ENCODE measurements at places on chromosomes 5 and 9. TPM values are rescaled to one million over a fixed set of nuclear protein-coding genes. Genes with fewer than 3 reads are reported as not detected.

DNA sequence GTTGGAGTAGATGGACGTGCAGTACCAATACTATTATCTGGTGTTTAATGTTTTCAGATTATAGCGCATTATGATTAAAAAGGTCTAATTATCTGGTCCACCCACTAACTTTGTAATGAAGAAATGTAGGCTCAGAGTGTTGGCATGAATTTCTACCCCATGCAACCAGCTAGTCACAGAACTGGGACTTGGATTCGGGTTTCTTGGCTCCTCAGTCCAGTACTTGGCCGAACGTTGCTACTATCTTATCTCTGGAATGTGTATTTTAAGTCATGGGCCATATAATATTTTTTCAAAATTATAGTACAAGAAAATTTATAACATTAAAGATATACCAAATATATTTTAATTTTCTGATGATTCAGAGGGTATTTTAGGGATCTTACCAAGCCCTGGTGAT, 657.5 kb upstream of the DMAC1 start:
- DNase-seq: no peak

- no peak for DNase-seq
Observed at GRCh38 chr5:180090769-180091546, 19.4 kb upstream of the RNF130 start.

- no peak for DNase-seq
Observed at GRCh38 chr9:127390248-127390545, 6.8 kb upstream of the SLC2A8 start.

DNA sequence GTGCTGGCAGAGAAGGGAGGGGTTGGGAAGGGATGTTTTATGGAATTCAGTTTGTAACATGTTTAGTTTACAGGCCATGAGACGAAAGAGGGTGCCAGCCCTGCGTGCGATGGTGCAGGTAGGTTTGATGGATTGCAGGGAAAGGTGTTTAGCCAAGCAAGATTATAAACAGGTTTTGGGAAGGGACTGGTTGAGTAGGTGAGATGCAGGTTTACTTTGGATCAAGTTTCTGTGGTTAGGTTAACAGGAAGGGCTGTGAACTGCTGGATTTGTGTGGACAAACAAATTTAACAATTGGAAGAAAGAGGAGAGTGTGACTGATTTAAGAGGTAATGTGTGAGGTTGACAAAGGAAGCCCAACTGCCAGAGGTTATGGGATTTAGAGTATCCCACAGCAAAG, 32.6 kb upstream of the GPX3 start:
- no peak for DNase-seq

GRCh38 chr5:579211-579610, 32.9 kb upstream of the CEP72 start:
- DNase-seq: peak; percentile 25

GRCh38 chr9:34185778-34186551, 7.1 kb downstream of the UBAP1 start:
- peak; percentile 84 for DNase-seq

GFRA3 gene
- 1.8 TPM for total RNA-seq

SPATA31C1 gene
- not detected for total RNA-seq

CCL21 gene
- total RNA-seq: 192 TPM

GRCh38 chr5:172833686-172834414, at the start of gene ERGIC1:
Gene ERGIC1, plus strand, starts transcription at chr5:172834251. Its CDS starts 163 bp downstream, at chr5:172834414.
- DNase-seq: peak; percentile 92

DNA sequence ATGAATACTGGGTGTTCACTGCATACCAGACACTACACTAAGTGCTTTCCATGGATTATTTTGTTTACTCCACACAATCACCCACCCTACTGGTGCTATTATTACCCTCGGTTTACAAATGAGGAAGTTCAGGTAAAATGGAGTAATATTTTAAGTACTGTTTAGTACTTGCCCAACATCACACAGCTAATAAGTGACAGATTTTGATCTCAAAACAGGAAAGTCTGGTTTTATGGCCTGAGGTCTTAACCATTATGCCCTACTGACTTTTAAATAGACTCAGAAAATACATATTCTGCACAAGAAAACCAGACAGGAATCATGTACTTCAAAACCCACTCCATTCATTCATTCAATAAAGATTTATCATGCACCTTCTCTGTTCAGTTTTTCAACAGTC, 431.0 kb upstream of the TLE4 start:
- no peak for DNase-seq

C1QTNF3 gene
- total RNA-seq: 13.3 TPM

DNA sequence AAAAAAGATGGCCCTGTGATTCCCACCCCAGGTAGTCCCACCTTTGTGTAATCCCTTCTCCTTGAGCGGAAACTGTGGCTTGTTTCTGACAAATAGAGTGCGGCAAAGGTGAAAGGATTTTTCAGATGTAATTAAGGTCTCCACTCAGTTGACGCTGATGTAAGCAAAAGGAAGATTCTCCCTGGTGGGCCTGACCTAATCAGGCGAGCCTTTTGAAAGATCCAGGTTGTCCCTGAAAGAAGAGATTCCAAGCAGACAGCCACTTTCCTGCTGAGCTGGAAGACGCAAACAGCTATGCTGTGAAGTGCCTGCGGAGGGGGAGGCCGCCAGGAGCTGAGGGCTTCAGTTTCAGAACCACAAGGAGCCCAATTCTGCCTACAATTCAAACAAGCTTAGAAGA, 24.1 kb downstream of the PTGES start:
- no peak for DNase-seq

KLF4 gene
- 22.8 TPM for total RNA-seq

DNA sequence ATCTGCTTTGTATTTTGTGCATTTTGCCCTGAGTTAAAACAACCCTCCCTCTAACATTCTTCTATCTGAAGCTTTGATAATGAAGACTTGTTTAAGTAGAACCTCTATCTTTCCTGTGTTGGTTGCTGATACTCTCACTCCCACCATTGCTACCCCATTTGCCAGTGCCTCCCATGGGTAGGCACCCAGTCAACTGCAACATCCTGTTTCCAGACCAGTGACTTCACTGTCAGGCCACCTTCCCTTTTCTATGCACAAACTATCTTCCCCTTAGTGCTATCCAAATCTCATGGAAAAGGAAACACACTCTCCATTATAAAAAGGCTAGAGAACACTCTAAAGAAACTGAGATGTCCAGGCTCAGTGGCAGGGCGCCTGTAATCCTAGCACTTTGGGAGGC, 5.6 kb upstream of the IARS1 start:
- DNase-seq: no peak

GRCh38 chr9:36896296-36896695, 137.8 kb downstream of the PAX5 start:
- peak; percentile 27 for DNase-seq

DNA sequence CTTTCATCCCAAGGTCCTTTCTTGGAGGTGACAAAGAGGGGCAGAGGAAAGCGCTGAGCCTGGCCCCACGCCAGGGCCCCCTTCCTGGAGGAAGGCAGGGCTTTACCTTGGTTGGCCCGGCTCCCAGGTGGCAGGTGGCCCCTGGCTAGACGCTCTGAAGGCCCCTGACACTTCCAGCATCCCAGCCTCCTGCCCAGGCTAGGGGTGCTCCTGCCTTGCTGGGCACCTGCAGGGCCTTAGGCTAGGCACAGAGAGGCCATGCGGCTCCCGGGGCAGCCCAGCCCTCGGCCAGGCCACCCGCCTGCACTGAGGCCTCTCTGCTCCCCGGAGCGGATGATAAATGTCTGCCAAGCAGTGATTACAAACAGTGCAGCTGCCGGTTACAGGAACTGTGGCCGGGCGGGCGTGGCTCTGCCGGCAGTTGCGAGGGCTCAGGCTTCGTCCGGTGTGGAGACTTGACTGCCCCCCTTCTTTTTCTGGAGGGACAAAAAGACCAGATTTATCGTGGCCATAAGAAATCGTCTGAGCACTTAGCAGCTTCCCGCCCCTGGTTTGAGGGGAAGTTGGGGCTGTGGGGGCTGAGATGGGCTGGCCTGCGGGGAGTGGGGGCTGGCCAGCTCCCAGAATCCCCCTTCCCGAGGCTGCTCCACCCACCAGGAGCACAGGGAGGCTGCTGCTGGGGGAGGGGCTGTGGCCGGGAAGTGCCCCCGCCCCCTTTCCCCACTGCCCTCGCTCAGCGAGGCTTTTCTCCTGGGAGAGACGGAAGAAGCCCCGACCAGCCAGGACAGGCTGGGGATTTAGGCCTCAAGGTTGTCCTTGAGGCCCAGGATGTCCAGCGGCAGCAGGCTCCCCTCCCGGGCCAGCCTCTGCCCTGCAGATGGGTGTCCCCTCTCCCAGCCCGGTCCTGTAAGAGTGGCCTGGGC, 31.6 kb upstream of the UBAC1 start:
- DNase-seq: peak; percentile 94

- DNase-seq: no peak
Observed at GRCh38 chr5:77778881-77779438, 2.8 kb upstream of the TBCA start.

OBP2B gene
- total RNA-seq: not detected

FBXW11 gene
- 67.1 TPM for total RNA-seq

DNA sequence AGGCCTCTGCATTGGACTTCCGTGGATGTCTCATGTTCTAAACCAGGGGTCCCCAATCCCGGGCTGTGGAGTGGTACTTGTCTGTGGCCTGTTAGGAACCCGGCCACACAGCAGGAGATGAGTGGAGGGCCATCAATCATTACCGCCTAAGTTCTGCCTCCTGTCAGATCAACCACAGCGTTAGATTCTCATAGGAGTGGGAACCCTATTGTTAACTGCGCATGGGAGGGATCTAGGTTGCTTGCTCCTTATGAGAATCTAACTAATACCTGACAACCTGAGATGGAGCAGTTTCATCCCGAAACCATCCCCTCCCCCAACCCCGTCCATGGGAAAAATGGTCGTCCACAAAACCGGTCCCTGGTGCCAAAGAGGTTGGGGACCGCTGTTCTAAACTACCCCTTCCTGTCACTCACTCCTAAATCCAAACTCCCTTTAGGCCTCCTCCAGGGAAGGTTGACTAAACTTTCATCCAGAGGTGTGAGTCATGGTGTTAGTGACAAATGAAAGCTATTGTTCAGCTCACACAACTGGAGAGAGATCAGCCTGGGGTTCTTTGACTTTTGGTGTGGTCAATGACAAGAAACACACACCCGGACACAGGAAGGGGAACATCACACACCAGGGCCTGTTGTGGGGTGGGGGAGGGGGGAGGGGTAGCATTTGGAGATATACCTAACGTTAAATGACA, 9.5 kb downstream of the KCNV2 start:
- no peak for DNase-seq

GRCh38 chr5:6676702-6677101, 36.5 kb upstream of the TENT4A start:
- DNase-seq: no peak

DNA sequence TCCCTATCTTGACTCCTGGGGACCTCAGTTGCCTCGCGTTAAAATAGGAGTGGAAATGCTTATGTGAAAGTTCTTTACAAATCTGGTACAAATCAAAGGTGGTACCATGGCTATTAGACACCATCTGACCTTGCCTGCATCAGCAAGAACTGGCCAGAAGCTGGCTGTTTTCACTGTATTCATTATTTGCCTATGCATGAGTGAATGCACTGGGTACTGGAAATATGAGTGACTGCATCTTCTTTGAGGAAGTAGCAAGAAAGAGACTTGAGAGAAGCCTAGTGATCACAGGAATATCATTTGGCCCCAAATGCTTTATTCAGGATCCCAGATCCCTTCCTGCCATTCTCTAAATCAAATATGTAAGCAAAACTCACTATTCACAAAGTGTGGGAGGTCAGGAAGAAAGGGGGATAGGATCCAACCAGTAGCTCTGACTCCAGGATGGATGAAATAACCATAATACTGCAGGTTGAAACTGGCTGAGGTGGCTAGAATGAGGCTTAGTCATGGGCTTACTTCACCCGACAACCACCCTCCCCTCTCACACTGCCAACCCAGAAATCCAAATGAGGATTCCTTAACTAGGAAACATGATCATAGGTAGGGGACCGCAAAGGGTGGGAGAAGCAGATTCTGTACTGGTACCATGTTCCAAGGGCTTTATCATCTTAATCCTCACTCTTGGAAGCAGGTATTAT, 56.7 kb downstream of the FAM114A2 start:
- no peak for DNase-seq

GRCh38 chr9:93072383-93072795, 13.9 kb downstream of the SUSD3 start:
- peak; percentile 87 for DNase-seq

ADGRD2 gene
- not detected for total RNA-seq

GRCh38 chr5:109234381-109234780, 175.4 kb downstream of the PJA2 start:
- no peak for DNase-seq

- no peak for DNase-seq
Observed at GRCh38 chr5:155460501-155460931, 447.0 kb downstream of the KIF4B start.

DNA sequence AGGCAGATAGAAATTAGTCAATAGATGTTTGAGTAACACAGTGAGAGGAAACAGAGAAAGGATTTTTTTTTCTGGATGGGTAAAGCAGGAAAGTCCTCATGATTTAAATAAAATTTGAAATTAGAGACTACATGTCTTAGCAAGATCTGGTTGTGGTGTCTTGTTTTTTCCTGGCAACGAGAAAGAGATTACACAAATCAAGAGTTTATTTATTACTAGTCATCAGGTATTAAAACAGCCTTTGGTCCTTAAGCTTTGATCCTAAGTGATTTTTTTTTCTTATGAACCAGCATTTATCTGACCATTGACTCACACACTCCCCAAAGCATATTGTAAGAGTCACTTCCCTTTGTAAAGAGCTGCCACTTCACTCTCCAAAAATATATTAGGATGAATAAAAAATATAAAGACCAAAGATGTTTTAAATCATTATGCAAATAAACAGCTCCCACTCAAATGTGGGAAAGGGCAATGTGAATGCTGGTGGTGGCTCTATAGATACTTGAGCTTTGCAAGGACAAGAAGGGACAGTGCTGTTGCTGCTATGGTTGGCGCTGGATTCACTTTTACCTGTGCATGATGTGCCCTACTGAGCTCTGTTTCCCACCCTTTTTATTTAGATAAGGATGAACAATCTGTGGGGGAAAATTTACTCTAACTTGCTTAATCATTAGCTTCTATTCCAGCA, 1726.5 kb downstream of the MAT2B start:
- no peak for DNase-seq

- DNase-seq: no peak
Observed at GRCh38 chr5:1217596-1218206, 7.5 kb upstream of the SLC6A18 start.

- DNase-seq: no peak
Observed at GRCh38 chr5:159426694-159427093, 96.4 kb upstream of the IL12B start.

CDX1 gene
- not detected for total RNA-seq

ABO gene
- total RNA-seq: 0.36 TPM

- DNase-seq: no peak
Observed at GRCh38 chr9:90916147-90916734, 114.6 kb downstream of the SYK start.

FBP1 gene
- total RNA-seq: 2.2 TPM

- no peak for DNase-seq
Observed at GRCh38 chr9:20835377-20836286, 151.6 kb downstream of the FOCAD start.

Measured in sigmoid colon (tissue), 7 donors.